Activated CD4-positive, alpha-beta T cell treated with anti-CD3 and anti-CD28 coated beads, Interleukin-2, amount 50 U/mL, for 4 hours (primary cell): ENCODE measurements at places on chromosomes 12 and 14.

- no peak for DNase-seq
Measured at GRCh38 chr12:105018776-105019175, 32.7 kb downstream of the NOPCHAP1 start.

DNA sequence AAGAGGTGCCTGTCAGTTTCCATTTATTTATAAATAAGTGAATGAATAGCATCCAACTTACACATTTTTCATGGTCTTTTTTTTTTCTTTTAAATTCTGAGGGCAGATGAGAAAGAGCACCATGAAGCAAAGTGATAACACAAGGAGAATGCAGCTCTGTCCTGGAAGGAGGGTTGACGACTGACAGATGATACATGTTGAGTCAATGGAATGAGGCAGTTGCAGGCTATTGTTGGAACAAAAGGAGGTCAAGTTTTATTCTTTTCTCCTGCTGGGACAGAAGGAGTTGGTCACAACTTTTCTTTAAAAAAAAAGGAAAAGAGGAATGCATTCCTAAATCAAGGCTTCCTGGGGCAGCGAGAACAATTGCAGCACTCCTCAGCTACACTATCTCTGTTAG lies 119.9 kb upstream of the PLEKHG7 start:
- no peak for DNase-seq

- DNase-seq = no peak
Measured at GRCh38 chr12:111677186-111677585, 8.6 kb downstream of the BRAP start.

DNA sequence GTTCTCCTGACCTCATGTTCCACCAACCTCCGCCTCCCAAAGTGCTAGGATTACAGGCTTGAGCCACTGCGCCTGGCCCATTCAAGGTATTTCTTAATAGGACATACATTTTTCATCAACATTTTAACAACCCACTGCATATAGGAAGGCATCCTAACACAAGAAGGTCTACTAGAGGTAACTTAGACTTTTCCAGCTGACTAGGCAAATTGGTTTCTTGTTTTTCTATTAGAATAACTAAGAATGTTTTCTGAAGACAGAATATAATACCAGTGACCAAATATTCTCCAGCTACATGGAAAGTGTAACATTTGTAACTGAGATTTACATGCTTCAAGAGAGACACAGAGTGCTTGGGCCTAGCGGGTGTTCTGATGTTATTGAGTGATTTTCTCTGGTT lies 14.2 kb upstream of the PRB4 start:
- DNase-seq = no peak

GRCh38 chr14:40911141-40911540 lies 695.5 kb upstream of the LRFN5 start:
- no peak for DNase-seq

DNA sequence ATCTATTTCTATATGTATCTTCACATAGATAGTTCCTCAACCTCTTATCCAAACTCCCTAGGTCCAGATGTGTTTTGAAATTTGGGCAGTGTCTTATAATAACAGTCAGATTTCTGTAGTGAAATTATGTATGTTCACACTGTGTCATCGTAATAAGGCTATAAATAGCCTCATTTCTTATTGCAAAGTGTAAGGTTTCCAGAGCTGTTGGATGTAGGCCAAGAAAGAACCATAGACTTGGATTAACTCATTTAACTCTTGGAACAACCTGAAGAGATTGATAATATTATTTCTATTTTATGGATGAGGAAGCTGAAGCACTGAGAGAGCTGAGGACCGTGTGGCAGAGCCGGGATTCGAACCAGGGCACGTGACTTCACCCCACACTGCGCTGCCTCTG lies 49.0 kb upstream of the PIWIL1 start:
- DNase-seq = no peak

DNA sequence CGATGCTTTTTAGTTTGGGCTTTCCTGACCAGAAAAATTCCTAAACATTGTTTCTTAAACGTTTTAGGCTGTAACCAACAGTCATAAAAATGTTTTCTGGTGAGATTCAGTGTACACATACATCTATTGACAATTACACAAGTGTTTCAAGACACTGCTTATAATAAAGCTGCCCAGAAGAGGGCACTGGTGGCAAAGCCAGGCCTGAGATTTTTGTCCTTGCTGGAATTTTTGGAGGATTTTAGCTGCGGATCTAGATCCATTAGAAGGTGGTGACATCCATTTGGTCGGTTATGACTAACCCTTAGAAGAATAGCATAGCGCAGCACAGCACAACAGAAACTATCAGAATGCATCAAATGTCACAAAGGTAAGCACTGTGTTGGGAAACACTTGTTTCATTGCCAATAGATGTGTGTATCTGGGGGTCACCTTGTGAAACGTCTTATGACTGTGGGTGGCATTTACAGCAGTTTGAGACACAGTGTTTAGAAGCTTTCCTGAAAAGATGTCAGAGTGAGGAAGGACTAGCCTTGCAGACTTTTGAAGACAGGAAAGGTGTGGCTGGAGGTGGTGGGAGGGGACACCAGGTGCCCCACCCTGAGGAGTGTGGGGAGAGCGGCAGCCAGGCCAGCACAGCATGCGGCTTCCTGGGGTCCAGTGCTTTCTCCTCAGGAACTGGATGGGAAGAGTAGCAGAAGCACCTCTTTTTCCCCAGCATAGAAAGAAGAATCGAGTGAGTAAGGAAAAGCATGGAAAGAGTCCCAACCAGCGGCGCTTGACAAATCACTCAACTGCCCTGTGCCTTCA lies 54.7 kb upstream of the FKBP4 start:
- DNase-seq = no peak

DNA sequence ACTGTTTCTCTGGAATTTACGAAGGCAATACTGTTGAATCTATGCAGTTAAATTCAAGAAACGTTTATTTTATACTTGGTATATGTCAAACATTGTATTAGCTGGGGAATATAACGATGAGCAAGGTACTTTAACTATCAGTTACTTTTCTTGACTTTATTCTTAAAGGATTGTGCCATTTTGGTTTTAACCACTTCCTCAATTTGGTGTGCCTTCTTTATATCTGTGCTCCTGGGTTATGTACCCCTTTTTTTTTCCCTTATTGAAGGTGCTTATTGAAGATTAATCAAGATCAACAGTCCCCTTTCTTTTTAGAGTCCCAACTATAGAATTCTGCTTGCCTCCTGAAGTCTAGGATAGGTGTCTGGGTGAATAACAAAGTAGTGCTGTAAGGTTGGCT lies 5.8 kb downstream of the RAB21 start:
- no peak for DNase-seq

- no peak for DNase-seq
Measured at GRCh38 chr12:22821985-22822384, 197.0 kb downstream of the ETNK1 start.

DNA sequence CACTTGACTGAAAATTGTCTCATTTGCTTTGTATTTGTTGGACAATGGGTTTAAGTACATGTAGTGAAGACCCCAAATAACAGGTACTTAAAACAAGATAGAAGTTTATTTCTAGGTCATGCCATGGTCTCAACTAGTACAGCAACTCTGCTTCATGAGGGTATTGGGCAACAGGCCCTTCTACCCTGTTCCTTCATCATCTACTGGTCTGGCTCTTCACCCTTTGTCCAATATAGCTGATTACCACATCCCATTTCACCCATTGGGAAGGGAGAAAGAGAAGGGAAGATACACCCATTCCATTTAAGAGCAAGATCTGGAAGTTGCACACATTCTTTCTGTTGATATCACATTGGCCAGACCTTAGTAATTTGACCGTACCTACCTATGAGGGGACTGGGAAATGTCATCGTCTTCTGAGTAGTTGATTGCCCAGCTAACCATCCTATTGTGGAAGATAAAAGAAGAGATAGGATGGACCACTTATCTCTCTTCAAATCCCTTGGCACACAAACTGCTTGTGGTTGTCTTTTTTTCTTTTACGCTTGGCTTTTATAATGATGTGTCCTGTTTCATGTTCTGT lies 104.6 kb downstream of the DIP2B start:
- DNase-seq = no peak

- no peak for DNase-seq
Measured at GRCh38 chr14:95192311-95192710, 35.0 kb upstream of the DICER1 start.

DNA sequence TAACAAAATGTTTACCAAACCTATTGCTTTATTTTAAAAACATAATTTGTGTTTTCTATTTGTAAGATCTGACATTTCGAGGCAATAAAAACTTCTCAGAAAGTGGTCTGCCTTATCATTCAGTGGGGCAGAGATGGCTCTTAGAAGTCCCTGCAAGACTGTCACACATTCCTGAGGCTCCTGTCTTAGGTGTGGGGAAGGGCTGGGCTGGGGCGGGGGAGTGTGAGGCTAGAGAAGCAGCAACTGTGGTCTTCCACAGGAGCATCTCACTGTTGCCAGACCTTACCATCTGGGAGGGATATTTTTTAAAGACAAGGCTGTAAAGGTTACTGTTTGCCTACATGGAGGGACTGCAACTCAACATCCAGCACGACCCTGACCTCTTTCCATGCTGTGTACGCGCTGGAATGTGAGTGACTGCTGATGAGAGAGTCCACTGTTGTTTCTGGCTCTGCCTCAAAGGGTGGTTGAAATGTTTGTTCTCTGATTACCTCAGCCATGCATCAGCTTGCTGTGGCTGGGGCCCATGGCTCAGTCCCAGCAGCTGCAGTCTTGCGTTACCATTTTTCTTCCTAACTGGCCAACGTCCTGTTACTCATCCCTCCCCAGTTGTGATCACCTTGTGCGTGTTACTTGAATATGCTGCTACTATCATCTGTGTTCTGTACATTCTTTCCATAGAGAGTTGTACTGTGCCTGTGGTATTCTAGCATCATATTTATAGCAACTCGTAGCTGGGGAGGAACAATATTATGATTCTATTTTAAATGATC lies 12.4 kb downstream of the ERG28 start:
- DNase-seq = no peak

GRCh38 chr12:30999723-31000122 lies 73.2 kb downstream of the TSPAN11 start:
- no peak for DNase-seq

DNA sequence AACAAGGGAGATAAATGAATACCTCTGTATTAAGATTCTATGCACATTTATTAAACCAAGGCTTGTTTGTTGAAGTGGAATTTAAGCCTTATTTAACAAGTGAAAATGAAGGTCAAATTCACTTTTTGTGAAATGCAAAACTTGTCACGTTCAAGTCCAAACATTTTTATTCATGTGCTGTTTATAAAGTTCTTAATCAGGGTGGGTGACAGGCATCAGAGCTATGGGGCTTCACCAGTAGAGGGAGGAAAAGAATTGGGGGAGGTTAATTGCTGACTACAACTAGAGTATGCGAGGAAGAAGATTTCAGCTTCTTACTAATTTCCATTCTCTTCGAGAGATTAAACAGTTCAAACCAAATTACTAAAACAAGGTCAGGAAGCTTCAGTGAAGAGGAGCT lies 9.7 kb downstream of the MOK start:
- DNase-seq = no peak
